ENCODE measurements at places on chromosomes 11 and 22. TPM values are rescaled to one million over a fixed set of nuclear protein-coding genes. Genes with fewer than 3 reads are reported as not detected.

Gene SYT7
- 28.4 TPM for total RNA-seq

Gene C22orf42
- not detected for total RNA-seq

Gene PKDREJ
- 0.32 TPM for total RNA-seq

DNA sequence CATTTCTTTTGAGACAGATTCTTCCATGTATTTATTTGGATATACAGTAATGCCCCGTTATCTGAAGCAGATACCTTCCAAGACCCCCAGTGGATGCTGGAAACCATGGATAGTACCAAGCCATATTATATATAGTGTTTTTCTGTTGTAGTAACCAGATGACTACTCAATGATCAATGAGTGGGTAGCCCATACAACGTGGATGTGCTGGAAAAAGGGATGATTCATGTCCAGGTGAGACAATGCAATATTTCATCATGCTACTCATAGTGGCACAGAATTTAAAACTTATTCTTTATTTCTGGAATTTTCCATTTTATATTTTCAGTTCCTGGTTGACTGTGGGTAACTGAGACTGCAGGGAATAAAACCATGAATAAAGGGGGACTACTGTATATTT lies 427.5 kb downstream of the METTL15 start:
- H3K27ac ChIP-seq = no peak overlapping the region
- no peaks in the 10 kb centered on the region for H3K27me3 ChIP-seq
- H3K4me1 ChIP-seq = no peaks in the 10 kb centered on the region
- no peak for DNase-seq
- no peak overlapping the region for H3K4me3 ChIP-seq
- no peaks in the 10 kb centered on the region for H3K36me3 ChIP-seq

GRCh38 chr11:80282643-80283042 lies 841.8 kb upstream of the TENM4 start:
- no peaks in the 10 kb centered on the region for H3K4me1 ChIP-seq
- H3K27me3 ChIP-seq = no peaks in the 10 kb centered on the region
- no peaks in the 10 kb centered on the region for H3K36me3 ChIP-seq
- DNase-seq = no peak
- H3K4me3 ChIP-seq = no peak overlapping the region
- H3K27ac ChIP-seq = no peak overlapping the region

GRCh38 chr11:30605036-30605605 lies 19.0 kb upstream of the MPPED2 start:
- no peak overlapping the region for H3K27ac ChIP-seq
- H3K4me3 ChIP-seq = no peak overlapping the region
- H3K27me3 ChIP-seq = no peaks in the 10 kb centered on the region
- no peak for DNase-seq

GRCh38 chr11:44917741-44918140 lies 32.9 kb downstream of the TP53I11 start:
- DNase-seq = no peak
- no peaks in the 10 kb centered on the region for H3K36me3 ChIP-seq
- H3K27ac ChIP-seq = no peak overlapping the region

Data from colonic mucosa (tissue), 4 donors.